Caki2 (cell line): ENCODE measurements at places on chromosomes 13 and 19. TPM values are rescaled to one million over a fixed set of nuclear protein-coding genes. Genes with fewer than 3 reads are reported as not detected.
A peak's percentile ranks its signal among the peaks of the same experiment; 100 is the strongest.

DNA sequence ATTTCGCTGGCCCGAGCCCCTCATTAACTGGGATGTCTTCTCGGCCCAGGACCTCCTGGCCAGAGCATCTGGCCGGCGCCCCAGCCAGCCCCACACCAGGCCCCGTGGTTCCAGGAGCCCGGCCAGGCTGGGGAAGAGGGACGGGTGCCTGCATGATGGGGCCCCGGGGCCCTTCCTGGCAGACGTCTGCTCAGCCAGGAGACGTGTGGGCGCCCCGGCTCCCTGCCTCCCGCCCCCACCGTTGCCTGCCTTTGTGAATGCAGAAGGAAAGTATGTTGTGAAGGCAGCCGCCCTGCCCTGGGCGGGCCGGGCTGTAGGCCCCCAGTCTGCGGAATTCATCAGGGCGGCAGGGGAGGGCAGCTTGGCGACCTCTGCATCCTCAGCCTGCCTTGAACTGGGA lies 4.4 kb upstream of the COMP start:
- no peak for DNase-seq

GRCh38 chr19:4376028-4376670 lies 24.2 kb downstream of the SH3GL1 start:
- DNase-seq = no peak

GRCh38 chr13:114054264-114054663 lies 78.2 kb downstream of the RASA3 start:
- DNase-seq = no peak

DNA sequence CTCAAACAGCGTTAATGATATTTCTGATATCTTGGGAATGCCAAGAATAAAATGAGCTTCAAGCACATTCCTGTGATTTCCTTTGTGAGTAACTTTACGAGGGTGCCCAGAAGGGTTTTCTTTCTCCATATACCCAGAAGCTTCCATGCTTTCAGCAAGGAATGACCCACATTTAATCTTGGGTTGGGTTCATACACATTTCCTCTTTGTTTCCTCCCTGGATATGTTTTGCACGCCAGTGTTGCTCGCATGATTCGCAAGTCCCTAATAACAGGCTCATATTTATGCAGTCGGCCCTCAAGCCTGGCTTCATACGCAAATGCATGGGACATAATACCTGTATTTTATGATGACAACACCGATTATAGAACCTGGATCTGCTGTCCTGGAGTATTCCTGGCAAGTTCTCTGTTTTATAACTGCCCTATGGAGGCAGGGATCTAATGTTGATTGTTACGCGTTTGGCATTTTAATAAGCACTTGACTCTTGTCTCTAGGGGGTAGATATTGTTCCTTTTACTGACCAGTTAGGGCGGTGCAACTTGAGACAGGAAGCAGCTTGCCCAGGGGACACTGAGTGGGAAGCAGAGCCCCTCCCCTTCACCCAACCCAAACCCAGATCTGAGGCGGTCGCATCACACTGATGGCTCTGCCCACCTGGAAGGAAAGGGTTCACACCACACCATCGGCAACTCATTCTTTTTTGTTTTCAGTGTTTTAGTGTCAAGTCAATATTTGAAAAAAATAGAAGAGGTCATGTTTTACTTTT lies 220.4 kb upstream of the SOX1 start:
- DNase-seq = no peak

DNA sequence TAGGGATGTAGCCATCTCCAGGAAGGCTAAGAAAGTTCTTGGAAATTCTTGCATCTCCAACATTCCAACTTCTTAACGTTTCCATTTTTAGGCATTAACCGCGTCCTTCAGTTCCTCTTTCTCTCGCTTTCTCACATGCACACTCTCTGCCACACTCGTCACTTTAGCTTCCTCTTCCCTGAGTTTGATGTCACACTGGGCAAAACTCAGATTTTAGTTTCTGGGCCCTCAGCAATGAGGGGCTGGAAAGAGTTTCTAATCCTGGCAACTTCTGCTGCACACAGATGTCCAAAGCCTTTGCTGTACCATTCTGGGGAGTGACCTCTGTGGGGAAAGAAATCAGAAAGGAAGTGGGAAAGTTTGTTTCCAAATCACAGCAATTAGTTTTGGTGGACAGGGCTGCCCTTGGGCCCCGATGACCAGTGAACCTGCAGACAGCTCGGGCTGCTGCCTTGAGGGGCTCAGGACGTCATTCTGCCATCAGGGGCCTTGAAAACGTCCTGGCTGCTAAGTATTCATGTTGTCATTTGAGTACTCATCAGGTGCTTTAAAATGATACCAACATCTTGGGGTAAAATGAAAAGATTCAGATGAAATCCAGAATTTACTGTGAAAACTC lies 89.3 kb downstream of the KL start:
- DNase-seq = no peak

- no peak for DNase-seq
Observed at GRCh38 chr13:44158881-44159632, 214.6 kb upstream of the SERP2 start.

GRCh38 chr13:97212601-97213040 lies 9.5 kb upstream of the MBNL2 start:
- peak; percentile 18 for DNase-seq

- DNase-seq = no peak
Observed at GRCh38 chr19:39679056-39679790, 23.5 kb downstream of the LGALS16 start.

- peak; percentile 52 for DNase-seq
Observed at GRCh38 chr13:36088001-36088400, 43.2 kb downstream of the DCLK1 start.

CPB2 gene
- not detected in 2 replicates for total RNA-seq

PPFIA3 gene
- 26.8 and 39.1 TPM in 2 replicates for total RNA-seq

FBXO17 gene
- total RNA-seq = 129 and 142 TPM in 2 replicates

CGB3 gene
- total RNA-seq = not detected in 2 replicates
